ENCODE measurements at places on chromosomes 3 and 15.
A peak's percentile ranks its signal among the peaks of the same experiment; 100 is the strongest.

DNA sequence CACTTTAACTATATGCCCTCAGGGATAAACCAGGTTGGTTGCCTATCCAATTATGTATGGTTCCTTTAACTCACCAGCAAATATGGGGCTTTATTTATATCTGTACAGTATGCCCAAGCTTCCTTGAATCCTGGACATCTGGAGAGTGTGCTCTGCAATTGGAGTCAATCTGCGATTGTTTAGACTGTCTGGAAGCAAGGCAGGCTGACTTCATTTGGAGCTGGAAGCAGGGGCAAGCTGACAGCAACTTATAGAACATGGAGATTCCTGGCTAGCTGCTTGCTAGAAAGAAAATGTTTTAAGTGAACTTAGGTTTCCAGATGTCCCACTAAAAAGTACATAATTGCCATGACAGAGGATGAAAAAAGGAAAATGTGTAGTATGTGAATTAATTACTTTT lies 63.7 kb upstream of the TPRG1 start:
- no peak for DNase-seq

- DNase-seq, result peak; percentile 14
Measured at GRCh38 chr3:31129241-31129640, 234.8 kb upstream of the GADL1 start.

DNA sequence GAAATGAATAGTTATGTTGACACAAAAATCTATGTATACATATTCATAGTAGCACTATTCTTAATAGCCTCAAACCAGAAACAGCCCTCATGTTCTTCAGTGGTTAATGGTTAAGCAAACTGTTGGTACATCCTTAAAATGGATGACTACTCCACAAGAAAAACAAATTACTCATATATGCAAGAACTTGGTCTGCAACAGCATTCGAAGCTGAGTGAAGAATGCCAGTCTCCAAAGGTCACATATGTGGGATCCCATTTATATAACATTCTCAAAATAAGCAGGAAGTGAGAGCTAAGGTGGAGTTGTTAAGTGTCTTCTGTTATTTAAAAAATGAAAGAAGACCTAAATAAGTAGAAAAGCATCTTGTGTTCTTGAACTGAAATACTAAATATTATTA lies 365.7 kb downstream of the GABRG3 start:
- DNase-seq, result no peak

- no peak for DNase-seq
Measured at GRCh38 chr3:111639316-111639715, 44.2 kb upstream of the ZBED2 start.

GRCh38 chr3:172071780-172072330 lies 32.5 kb downstream of the FNDC3B start:
- no peak for DNase-seq

DNA sequence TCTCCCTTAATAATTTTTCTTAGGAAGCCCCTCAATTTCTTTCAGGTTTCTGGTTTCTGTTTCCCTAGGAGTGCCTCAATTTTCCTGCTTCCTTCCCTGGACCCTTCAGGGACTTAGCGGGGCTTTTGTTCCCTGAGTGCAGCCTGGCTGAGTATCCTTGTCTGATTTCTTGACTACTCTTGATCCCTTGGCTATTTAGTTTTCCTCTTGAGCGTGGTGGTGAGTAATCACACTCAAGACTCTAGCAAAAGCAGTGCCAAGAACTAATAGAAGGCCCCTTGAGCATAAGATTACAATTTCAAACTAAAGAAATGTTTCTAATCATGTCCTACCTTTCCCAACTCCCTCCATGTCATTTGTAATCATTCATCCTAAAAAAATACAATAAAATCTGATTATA lies 94.3 kb upstream of the C3orf80 start:
- DNase-seq, result no peak

- DNase-seq, result no peak
Measured at GRCh38 chr3:14179795-14180194, 1.2 kb downstream of the LSM3 start.

DNA sequence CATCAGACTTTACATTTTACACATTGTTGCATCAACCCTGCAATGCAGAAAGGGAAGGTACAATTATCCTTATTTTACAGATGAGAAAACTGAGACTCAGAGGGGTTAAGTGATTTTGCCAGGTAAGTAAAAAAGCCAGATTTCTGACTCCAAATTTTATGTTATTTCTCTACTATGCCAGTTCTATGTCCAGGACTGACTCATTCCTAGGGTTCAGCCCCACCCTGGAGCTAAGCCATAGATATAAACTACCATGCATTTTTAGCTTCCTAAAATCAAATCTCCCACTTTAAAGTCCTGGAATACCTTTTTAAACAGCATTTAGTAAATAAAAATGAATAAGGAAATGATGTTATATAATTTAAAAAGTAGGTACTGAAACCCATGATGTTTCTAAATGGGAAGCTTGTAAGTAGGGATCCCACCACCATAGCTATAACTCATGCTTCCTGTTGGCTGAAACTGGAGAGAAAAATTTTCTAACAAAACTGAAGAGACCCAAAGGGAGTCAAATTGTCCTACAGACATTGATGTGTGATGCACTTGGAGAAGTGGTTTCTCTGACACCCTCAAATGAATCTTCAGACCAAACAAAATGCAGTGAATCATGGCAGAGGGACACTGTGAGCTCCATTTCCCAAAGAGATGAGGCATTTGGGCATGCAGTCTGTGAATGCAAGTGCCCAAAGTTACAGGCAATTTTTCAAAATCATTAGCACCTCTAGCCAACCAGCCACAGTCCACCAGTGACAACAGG lies 301.7 kb upstream of the UMPS start:
- DNase-seq, result no peak

DNA sequence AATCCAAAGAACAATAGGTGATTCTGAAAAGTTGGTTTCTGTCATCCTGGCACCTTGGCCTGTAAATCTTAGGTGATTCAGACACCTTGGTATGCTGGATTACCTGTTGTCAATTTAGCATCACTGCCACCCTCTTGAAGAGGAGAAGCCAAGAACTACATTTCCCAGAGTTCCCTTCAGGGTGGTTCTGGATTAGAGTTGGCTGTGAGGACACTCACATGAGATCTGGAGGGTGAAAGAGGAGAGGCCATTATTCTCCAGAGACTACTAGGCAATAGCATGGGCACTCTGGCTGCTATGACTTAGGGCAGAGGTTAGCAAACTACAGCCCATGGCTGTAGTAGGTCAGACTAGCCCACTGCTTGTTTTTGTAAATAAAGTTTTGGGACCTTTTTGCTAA lies 41.7 kb upstream of the CORO2B start:
- DNase-seq, result no peak

Data from GM20000 (cell line).